ENCODE measurements at places on chromosomes 5 and 9. TPM values are rescaled to one million over a fixed set of nuclear protein-coding genes. Genes with fewer than 3 reads are reported as not detected.

DNA sequence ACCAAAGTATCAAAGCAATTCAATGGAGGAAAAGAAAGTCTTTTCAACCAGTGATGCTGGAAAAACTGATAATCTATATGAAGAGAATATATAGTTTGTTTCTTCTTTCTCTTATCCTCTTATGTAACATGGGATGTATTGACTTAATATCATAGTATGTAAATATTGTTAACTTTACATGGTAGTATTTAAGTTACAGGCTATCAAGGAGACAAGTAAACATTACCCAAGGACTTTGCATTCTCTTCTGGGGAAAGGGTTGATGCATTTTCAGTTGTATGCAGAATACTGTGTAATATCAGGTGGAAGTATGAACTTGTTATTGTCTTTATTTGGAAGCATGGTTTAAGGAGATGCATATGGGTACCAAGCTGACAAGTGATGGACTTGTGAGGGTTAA is 9.1 kb upstream of the ARHGEF37 start:
- no peak overlapping the region for H3K27ac ChIP-seq
- no peak for DNase-seq
- H3K4me3 ChIP-seq, result no peak overlapping the region
- H3K4me1 ChIP-seq, result no peaks in the 10 kb centered on the region
- no peaks in the 10 kb centered on the region for H3K36me3 ChIP-seq

DNA sequence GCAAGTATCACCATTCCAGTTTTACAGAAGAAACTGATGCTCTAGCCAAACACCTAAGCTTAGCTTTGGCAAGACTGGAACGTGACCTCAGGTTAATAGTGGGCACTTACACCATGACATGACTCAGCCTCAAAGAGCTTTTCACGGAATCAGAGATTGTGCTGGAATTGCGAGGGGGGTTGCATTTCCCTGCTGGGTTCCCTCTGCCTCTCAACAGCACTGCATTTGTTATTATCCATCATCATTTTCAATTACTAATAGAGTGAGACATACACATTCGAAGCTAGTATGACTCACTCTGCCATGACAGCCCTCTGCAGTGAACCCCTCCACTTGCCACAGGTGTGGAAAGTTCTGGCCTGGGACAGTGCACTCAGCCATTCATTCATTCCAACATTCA is 8.0 kb downstream of the SPOCK1 start:
- H3K36me3 ChIP-seq, result no peaks in the 10 kb centered on the region
- H3K27ac ChIP-seq, result no peak overlapping the region
- DNase-seq, result no peak
- H3K4me1 ChIP-seq, result no peaks in the 10 kb centered on the region

GRCh38 chr5:16160706-16161105 is 18.9 kb downstream of the MARCHF11 start:
- no peak for DNase-seq
- H3K4me3 ChIP-seq, result no peak overlapping the region
- no peaks in the 10 kb centered on the region for H3K4me1 ChIP-seq
- H3K36me3 ChIP-seq, result no peaks in the 10 kb centered on the region
- H3K27ac ChIP-seq, result no peak overlapping the region
- no peaks in the 10 kb centered on the region for H3K27me3 ChIP-seq

GRCh38 chr9:90010793-90011192 is 406.0 kb downstream of the GADD45G start:
- no peak overlapping the region for H3K4me3 ChIP-seq
- H3K27me3 ChIP-seq, result no peaks in the 10 kb centered on the region
- DNase-seq, result no peak
- H3K36me3 ChIP-seq, result no peaks in the 10 kb centered on the region

- H3K27me3 ChIP-seq, result no peaks in the 10 kb centered on the region
- H3K27ac ChIP-seq, result no peak overlapping the region
- DNase-seq, result no peak
These were observed 71.4 kb downstream of the TLR4 start for GRCh38 chr9:117775591-117775990.

GRCh38 chr5:91222482-91222881 is 160.6 kb downstream of the ARRDC3 start:
- no peak overlapping the region for H3K27ac ChIP-seq
- no peak for DNase-seq
- H3K27me3 ChIP-seq, result no peaks in the 10 kb centered on the region
- H3K4me1 ChIP-seq, result no peaks in the 10 kb centered on the region
- H3K36me3 ChIP-seq, result no peaks in the 10 kb centered on the region
- no peak overlapping the region for H3K4me3 ChIP-seq

DNA sequence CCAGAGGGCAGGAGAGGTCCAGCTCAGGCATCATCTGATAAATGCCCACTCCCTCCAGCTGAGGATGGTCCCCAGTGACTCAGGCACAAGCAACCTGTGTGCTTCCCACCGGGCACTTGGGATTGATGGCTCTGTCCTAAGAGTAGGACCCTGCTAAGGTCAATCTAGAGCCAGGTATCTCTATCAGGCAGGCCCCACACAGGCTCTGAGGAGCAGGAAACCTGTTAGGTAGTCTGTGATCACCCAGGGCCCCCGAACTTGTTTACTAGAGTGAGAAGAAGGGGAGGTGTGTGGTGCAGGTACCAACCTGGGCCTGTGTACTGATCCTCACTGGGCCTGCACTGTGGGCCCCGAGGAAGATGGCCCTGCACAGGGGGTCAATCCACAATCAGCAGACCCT is 119.6 kb upstream of the FSTL4 start:
- H3K4me1 ChIP-seq, result no peaks in the 10 kb centered on the region
- no peaks in the 10 kb centered on the region for H3K36me3 ChIP-seq
- no peaks in the 10 kb centered on the region for H3K27me3 ChIP-seq
- no peak overlapping the region for H3K4me3 ChIP-seq
- DNase-seq, result peak; percentile 39

GRCh38 chr5:110460837-110461236 is 265.6 kb downstream of the TMEM232 start:
- H3K36me3 ChIP-seq, result no peaks in the 10 kb centered on the region
- H3K4me1 ChIP-seq, result no peaks in the 10 kb centered on the region
- no peak for DNase-seq
- H3K27ac ChIP-seq, result no peak overlapping the region

PCDHB11 gene
- total RNA-seq, result 4.2 TPM

KIF4B gene
- total RNA-seq, result not detected

ARHGAP26 gene
- total RNA-seq, result 25.5 TPM

Data from sigmoid colon (tissue), 7 donors.